ENCODE measurements at places on chromosomes 1 and 21.

- no peak for DNase-seq
Measured at GRCh38 chr1:64941461-64942117, 24.8 kb downstream of the JAK1 start.

DNA sequence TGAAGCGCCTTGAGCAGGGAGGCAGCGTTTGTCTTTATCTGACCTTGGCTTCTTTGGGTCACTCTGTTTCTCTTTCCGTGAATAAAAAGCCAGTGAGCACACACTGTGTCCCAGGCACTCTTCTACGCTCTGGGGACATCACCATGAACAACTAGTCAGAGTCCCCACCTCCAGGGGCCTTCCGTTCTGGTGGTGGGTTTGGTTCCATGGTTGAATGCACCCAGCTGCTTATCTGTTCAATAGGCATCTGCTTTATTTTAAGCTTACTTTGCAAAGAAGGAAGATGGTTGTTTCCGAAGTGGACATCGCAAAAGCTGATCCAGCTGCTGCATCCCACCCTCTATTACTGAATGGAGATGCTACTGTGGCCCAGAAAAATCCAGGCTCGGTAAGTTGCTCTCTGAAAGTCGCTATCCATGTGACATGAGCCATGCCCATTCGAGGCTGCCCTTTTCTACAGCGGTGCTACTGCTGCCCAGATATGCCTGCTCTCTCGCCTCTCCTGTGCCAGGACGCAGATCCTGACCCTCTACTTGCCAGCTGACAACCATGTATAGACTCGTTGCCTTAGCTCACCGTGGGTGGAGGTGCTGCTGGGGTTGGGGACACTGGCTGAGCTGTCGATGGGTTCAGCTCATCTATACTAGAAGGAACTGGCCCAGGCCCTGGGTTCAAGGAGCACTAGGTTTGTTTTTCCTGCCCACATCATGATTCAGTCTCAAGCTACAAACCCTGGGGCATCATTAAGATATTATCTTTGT lies 5.9 kb downstream of the MX1 start:
- DNase-seq: peak; percentile 74

GRCh38 chr1:54464031-54464476 lies 57.9 kb upstream of the SSBP3 start:
- DNase-seq: no peak

- DNase-seq: no peak
Measured at GRCh38 chr1:238624776-238625175, 734.1 kb upstream of the ZP4 start.
